Ecto neural progenitor cell (in vitro differentiated cells): ENCODE measurements at places on chromosomes 5 and 9.

- DNase-seq, result no peak
Measured at GRCh38 chr9:131271506-131271931, 4.8 kb downstream of the FAM78A start.

DNA sequence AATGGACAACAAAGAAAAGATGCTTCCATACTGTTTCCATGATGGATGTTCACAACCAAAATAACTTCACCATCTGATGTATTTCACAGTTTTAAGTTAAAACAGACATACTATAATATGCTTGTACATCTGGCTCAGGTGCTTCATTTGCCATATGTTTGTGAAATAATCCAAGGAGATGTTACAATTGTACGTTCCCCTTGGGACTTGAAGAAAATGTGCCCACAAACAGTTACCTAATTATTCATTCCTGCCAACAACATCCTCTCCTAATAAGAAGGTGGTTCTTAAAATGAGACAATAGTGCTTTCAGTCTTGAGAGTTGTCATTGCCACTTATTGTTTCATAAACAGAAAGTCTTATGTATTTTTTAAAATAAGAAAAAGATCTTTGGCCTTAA, 33.1 kb upstream of the SMARCA2 start:
- DNase-seq, result no peak

DNA sequence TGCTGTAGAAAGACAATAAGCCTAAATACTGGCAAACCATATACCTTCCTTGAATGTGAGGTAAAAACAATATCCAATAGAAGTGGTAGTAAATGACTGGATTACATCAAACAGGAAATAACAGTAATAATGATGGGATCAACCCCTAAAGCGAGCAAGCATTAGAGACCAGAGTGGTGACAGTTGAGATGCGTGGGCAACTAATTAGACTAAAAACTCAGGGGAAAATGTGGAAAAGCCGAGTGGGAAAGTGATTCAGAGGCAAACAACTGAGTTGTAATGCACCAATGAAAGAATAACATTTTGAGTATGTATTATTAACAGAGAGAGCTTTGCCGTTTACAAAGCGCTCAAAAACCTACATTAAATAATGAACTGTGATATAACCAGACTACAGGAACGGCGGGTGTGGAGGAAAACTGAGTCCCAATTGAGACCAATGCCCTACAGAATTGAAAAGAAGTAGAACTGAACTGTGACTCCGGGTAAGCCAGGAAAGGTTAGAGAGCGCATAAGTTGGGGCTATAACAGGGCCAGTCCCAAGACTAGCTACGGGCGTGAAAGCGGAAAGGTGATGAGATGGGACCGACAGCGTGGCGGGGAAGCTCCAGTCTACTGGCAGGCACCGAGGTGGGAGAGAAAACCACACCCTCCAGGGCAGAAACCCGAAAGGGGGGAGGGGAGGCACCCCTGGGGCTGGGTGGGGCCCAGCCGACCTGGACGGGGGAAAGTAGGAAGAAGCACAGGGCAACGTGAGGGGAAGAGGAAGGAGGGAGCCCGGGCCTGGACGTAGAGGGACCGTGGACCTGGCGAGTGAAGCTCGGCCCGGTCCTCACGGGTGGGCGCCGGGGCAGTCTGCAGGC, 592 bp downstream of the UBAP2 start:
- no peak for DNase-seq

DNA sequence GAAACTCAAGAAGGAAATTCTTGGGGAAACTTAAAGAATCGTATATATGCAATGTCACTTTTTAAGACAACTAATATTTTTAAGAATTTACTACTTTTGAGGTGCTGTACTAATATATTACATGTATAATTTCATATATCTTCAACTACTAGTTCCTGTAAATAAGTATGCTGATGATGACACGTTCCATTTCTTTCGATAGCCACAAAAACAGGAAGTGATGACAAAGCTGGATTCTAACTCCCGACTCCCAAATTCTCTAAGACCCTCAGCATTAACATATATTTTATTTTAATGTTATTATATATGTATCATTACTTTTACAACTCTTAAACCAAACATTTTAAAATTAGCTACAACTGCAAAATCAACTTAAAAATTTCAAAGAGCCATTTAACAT, 74.8 kb downstream of the STK32A start:
- no peak for DNase-seq

DNA sequence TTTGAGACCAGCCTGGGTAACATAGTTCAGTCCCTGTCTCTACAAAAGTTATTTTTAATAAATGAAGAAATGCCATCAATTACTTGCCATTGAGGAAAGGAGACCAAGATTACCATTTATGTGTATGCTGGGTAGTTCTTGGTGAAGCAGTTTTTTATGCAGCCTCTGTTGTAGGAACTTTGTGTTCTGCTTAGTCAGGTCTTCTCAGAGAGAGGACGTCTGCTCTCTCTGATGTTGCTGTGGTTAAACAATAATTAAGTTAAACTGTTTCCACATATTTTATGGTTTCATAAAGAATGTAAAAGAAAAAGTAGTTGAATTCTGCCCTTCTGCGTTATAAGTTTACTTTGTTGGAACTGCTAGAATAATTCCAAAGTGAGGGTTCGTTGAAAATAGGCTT, 210.5 kb downstream of the KDM4C start:
- no peak for DNase-seq

- no peak for DNase-seq
Measured at GRCh38 chr5:4422247-4422646, 717.9 kb upstream of the ADAMTS16 start.

DNA sequence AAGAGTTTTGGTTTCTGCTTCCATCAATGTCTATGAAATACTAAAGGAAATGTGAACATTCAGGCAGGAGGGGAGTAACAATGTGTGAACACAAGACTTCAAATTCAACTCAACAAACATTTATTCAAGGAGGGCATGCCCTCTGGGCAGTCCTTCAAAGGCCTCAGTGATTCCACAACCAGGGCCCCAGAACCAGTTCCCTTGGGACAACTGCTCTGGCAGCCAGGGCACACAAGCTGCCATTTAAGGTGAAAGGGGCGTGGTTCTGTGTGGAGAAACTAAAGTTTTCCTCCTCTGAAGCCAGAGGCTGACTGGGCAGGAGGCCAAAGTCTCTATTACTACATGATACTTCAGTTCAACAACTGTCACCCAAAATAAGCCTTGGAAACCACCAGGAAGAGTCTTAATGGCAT, 3.2 kb downstream of the RBM18 start:
- DNase-seq, result no peak

DNA sequence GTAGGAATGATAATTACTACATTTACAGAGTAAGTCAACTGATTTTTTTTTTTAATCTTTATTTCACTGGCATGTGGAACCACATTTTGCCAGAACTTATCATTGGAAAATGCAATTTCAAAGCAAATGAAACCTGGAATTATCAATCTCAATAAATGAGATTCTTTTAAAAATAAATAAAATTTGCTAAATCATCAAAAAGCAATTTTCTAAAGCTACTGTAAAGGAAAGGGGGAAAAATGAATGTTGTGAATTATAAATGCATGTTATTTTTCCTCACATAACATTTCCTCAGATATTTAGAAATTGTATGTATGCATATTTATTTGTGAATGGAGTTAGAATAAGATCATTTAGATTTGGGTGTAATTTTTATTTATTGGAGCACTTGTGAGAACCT, 89.9 kb upstream of the GRHPR start:
- DNase-seq, result no peak

DNA sequence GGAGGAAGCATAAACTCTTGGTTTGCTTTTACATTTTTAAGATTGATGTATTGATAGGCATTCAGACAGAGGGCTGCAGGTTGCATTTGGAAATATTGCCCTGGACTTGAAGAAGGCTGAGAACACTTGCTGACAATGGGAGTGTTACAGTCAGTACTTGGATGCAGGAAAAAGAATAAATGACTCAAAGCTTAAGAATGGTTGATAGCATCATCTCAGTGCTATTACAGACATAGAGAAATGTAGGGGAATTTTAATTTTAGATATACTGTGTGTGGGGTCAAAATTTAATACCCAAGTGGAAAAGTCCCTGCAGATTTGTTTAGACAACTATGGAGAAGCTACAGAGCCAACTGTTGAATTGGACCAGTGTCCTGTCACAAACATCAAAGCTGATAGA, 101.1 kb downstream of the ISL1 start:
- DNase-seq, result no peak

DNA sequence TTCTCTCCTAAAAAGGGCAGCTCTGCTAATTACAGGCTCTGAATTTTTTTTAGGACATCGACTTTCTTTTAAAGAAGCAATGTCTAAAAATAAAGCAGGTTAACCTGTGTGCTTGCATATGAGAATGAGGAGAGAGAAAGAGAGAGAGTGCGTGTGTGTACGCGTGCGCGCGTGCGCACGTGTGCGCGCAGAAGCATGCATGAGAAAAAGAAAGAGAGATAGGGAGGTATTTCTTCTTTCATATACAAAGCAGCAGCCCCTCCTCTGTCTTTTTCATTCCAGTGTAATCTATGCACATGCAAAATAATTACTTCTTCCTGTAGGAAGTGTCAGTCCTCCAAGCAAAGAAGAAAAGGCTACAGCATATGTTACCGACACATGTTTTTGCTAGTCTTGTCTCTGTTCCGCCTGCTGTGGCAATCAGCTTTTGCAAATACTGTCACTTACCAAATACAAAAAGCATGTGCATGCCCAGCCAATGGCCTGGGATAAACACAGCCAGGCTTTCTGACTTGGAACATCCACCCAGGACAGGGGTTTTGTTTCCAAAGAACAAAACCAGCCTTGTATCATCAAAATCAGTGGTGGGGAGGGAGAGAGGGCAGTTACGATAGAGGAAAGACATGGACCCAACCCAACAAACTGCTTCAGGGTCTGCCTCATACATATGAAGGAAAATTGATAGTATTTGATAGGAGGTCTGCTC, 252.3 kb upstream of the SLC24A2 start:
- no peak for DNase-seq

- no peak for DNase-seq
Measured at GRCh38 chr5:170576602-170577535, 73.0 kb downstream of the KCNIP1 start.
